Heart right ventricle (tissue), 16 donors: ENCODE measurements at places on chromosomes 11 and 22. TPM values are rescaled to one million over a fixed set of nuclear protein-coding genes. Genes with fewer than 3 reads are reported as not detected.

- H3K36me3 ChIP-seq, result no peaks in the 10 kb centered on the region
- no peak overlapping the region for H3K4me3 ChIP-seq
- H3K27me3 ChIP-seq, result no peaks in the 10 kb centered on the region
- no peak for DNase-seq
- no peak overlapping the region for H3K27ac ChIP-seq
Measured at GRCh38 chr11:126137136-126137535, 74.3 kb downstream of the RPUSD4 start.

ARHGAP20 gene
- 0.20 TPM for total RNA-seq

- H3K27ac ChIP-seq, result no peak overlapping the region
- H3K36me3 ChIP-seq, result no peaks in the 10 kb centered on the region
- peaks cover 31% of the 10 kb centered on the region for H3K27me3 ChIP-seq
- no peak overlapping the region for H3K4me3 ChIP-seq
- DNase-seq, result no peak
Measured at GRCh38 chr22:41968601-41969000, 642 bp upstream of the SEPTIN3 start.

GRCh38 chr22:38414009-38414395, 41.0 kb downstream of the KCNJ4 start:
- peaks cover 15% of the 10 kb centered on the region for H3K4me1 ChIP-seq
- no peak for DNase-seq
- H3K36me3 ChIP-seq, result no peaks in the 10 kb centered on the region
- no peaks in the 10 kb centered on the region for H3K27me3 ChIP-seq

GRCh38 chr11:95556011-95556341, 233.6 kb downstream of the FAM76B start:
- no peak overlapping the region for H3K4me3 ChIP-seq
- no peaks in the 10 kb centered on the region for H3K36me3 ChIP-seq
- H3K4me1 ChIP-seq, result no peaks in the 10 kb centered on the region
- no peaks in the 10 kb centered on the region for H3K27me3 ChIP-seq
- no peak for DNase-seq
- no peak overlapping the region for H3K27ac ChIP-seq

DNA sequence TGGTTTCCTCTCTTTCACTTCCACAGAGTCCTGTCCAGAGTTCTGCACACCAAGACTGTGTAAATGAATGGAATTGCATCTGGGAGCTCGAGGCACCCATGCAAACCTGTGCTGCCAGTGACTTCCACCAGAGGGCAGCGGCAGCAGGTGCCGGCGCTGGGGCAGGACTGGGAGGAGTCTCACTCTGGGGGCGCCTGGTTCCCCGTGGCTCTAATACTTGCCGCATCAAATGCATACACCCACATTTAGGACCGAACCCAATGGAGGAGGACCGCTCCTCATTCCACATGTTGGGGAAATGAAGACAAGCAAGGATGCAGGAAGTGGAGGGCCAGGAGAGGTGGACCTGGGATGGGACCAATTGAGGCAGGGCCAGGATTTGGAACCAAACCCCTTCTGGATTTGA, 1.1 kb upstream of the CD6 start:
- no peak overlapping the region for H3K4me3 ChIP-seq
- H3K27me3 ChIP-seq, result peaks cover 7% of the 10 kb centered on the region
- no peaks in the 10 kb centered on the region for H3K4me1 ChIP-seq
- no peaks in the 10 kb centered on the region for H3K36me3 ChIP-seq

INTS4 gene
- 18.4 TPM for total RNA-seq

GRCh38 chr22:37628830-37629229, 10.6 kb upstream of the SH3BP1 start:
- no peak overlapping the region for H3K4me3 ChIP-seq
- no peaks in the 10 kb centered on the region for H3K27me3 ChIP-seq
- DNase-seq, result no peak
- no peak overlapping the region for H3K27ac ChIP-seq
- H3K4me1 ChIP-seq, result peaks cover 26% of the 10 kb centered on the region

- H3K36me3 ChIP-seq, result no peaks in the 10 kb centered on the region
- no peak for DNase-seq
- H3K27ac ChIP-seq, result no peak overlapping the region
- H3K27me3 ChIP-seq, result no peaks in the 10 kb centered on the region
- H3K4me3 ChIP-seq, result no peak overlapping the region
Measured at GRCh38 chr11:38680166-38680565, 2082.1 kb upstream of the RAG2 start.

- DNase-seq, result no peak
- no peak overlapping the region for H3K4me3 ChIP-seq
- H3K27me3 ChIP-seq, result no peaks in the 10 kb centered on the region
- H3K27ac ChIP-seq, result no peak overlapping the region
Measured at GRCh38 chr11:133443206-133443747, 89.0 kb downstream of the OPCML start.

- H3K4me3 ChIP-seq, result peak overlapping the region; percentile 54
- no peaks in the 10 kb centered on the region for H3K36me3 ChIP-seq
- H3K27me3 ChIP-seq, result no peaks in the 10 kb centered on the region
- DNase-seq, result no peak
Measured at GRCh38 chr11:8081591-8082250, 710 bp downstream of the TUB start.

DNA sequence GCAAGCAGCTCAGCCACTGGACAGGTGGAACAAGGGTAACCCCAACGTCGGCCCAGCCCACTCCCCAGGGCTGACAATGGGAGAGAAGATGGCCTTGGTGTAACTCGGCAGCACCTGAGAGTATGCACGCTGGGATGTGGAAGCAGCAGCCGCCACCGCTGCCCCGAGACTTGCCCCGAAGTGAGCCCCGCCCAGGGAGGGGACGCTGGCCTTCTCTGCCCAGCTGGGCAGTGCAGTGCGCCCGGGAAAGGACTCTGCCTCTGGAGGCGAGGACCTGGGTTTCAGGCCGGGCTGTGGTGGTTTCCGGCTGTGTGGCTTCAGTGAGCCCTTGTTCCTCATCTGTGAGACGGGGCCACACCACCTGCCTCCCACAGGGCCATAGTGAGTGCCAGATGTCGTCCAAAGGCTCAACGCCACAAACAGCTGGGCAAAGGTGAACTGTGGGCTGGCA, 8.6 kb upstream of the POLDIP3 start:
- no peak for DNase-seq
- H3K36me3 ChIP-seq, result peaks cover 16% of the 10 kb centered on the region
- H3K4me1 ChIP-seq, result peaks cover 33% of the 10 kb centered on the region
- H3K27ac ChIP-seq, result peak overlapping the region; percentile 7
- no peaks in the 10 kb centered on the region for H3K27me3 ChIP-seq
- no peak overlapping the region for H3K4me3 ChIP-seq

GRCh38 chr11:93279851-93280347, 50.6 kb upstream of the DEUP1 start:
- H3K27me3 ChIP-seq, result no peaks in the 10 kb centered on the region
- H3K4me3 ChIP-seq, result no peak overlapping the region
- no peaks in the 10 kb centered on the region for H3K4me1 ChIP-seq
- no peak overlapping the region for H3K27ac ChIP-seq
- H3K36me3 ChIP-seq, result no peaks in the 10 kb centered on the region
- DNase-seq, result no peak

IRF7 gene
- total RNA-seq, result 17.5 TPM

MTNR1B gene
- not detected for total RNA-seq

DNA sequence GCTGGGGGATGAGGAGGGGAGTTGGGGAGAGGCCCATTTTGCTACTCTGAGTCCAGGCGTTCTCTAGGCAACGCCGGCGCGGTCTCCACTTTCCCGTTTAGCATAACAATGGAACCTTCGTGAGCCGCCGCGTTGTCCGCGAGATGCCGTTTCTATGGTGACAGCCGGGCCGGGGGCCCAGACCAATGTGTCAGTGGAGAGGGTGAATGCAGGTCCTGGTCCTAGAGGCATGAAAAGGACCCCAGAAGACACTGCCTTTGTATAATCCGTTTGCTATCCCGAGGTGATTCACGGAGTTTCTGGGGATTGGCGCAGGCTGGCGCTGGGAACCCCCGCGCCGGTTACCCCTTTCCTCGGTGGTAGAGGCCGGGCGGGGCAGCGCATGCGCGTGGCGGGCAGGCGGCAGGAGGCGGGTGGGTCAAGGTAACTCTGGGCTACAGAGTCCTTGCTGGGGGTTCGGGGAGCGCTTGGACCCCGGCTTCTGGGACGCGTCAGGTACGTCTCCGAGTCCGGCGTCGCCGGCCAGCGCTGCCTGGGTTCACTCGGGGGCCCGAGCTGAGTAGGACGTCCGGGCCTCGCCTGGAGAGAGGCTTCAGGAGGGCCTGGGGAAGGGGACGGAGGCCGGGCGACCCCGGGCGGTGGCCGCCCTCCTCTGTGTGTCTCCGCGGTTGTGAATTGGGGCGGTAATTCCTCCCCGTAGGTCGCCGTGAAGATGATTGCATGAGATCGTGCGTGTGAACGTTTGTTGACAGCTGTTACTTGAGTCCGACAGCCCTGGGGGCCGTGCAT, at the start of the genes CBY1 and FAM227A:
Gene CBY1 (plus strand): TSS at position 383 of the 789 bp plus-strand sequence. CDS start 11,417 bp downstream, outside the sequence.
Gene FAM227A (minus strand): TSS at position 137 of the 789 bp plus-strand sequence. CDS start 6,224 bp downstream, outside the sequence.
- peak within 1 kb of the TSS; percentile 95 for H3K27ac ChIP-seq
- H3K36me3 ChIP-seq, result no peaks in the 10 kb centered on the region
- H3K27me3 ChIP-seq, result no peaks in the 10 kb centered on the region
- peak within 1 kb of the TSS; percentile 74 for H3K4me3 ChIP-seq
- DNase-seq, result peak; percentile 88
- peaks cover 3% of the 10 kb centered on the region for H3K4me1 ChIP-seq

TREH gene
- total RNA-seq, result not detected

GTSE1 gene
- 0.17 TPM for total RNA-seq

DNA sequence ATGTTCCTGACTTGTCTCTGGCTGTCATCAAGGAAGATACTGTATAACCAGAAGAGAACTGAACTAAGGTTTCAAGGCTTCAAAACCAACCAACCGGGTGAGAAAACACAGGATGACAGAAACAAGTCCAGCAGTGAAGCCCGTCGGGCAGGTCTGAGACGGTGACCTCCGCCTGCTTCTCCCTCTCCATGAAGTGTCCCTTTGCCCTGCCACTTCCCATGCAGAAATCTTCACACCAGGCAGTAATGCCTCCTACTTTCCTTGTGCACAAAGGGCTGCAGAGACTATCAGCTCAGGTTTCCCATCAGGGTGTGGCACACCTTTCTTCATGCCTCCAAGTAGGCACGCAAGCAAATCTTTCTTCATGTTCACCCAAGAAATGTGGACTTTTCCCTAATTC, 24.2 kb downstream of the PRDM10 start:
- H3K4me1 ChIP-seq, result peaks cover 4% of the 10 kb centered on the region
- no peak for DNase-seq
- no peak overlapping the region for H3K4me3 ChIP-seq
- H3K27me3 ChIP-seq, result no peaks in the 10 kb centered on the region
- H3K36me3 ChIP-seq, result no peaks in the 10 kb centered on the region

MUC5B gene
- total RNA-seq, result not detected

- no peaks in the 10 kb centered on the region for H3K36me3 ChIP-seq
- H3K27me3 ChIP-seq, result no peaks in the 10 kb centered on the region
- no peak overlapping the region for H3K4me3 ChIP-seq
Measured at GRCh38 chr11:69374110-69374945, 80.4 kb downstream of the MYEOV start.

- peaks cover 42% of the 10 kb centered on the region for H3K4me1 ChIP-seq
- peaks cover 68% of the 10 kb centered on the region for H3K36me3 ChIP-seq
- no peak for DNase-seq
- H3K27me3 ChIP-seq, result no peaks in the 10 kb centered on the region
- H3K27ac ChIP-seq, result no peak overlapping the region
- no peak overlapping the region for H3K4me3 ChIP-seq
Measured at GRCh38 chr22:38712486-38713207, 6.9 kb downstream of the GTPBP1 start.

SHANK3 gene
- 19.9 TPM for total RNA-seq

LRRC32 gene
- 20.0 TPM for total RNA-seq

DNA sequence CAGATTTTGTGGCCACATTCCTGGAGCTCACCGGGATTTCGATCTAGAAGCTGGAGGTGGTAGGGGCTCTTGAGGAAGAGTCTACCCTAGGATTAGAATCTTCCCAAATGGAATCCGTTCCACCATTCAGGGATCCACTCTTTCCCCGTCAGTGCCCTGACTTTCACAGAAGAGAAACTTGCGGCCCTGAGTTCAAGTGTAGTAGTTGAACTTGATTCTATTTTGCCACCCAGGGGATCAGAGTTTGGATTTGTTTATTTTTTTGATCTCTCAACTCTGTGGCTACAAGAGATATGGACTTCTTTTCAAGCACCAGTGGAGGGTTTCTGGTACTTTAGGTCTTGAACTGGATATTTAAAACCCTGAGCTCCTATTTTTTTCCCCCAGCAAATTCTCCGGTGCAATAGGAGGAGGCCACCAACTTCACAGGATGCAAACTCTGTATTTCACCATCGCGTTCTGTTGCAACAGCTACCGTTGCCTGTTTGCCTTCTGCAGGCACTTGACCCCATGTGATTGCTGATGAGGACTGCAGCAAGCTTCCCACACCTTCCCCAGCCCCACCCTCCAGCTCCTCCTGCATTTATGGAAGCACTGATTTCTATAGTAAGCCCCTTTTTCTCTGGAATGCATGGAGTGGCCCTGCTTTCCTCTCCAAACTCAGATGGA, 14.8 kb upstream of the MRGPRF start:
- H3K27me3 ChIP-seq, result no peaks in the 10 kb centered on the region
- H3K4me3 ChIP-seq, result no peak overlapping the region
- DNase-seq, result no peak
- no peak overlapping the region for H3K27ac ChIP-seq

GRCh38 chr11:9802291-9802861, 138.5 kb downstream of the SWAP70 start:
- H3K27me3 ChIP-seq, result no peaks in the 10 kb centered on the region
- peaks cover 37% of the 10 kb centered on the region for H3K4me1 ChIP-seq
- H3K27ac ChIP-seq, result peak overlapping the region; percentile 84

- no peak overlapping the region for H3K4me3 ChIP-seq
- no peaks in the 10 kb centered on the region for H3K36me3 ChIP-seq
- DNase-seq, result no peak
Measured at GRCh38 chr11:93984936-93985335, 36.2 kb upstream of the HEPHL1 start.

GRCh38 chr11:47183031-47183856, 3.0 kb downstream of the PACSIN3 start:
- H3K27me3 ChIP-seq, result no peaks in the 10 kb centered on the region
- peak; percentile 33 for DNase-seq
- H3K4me1 ChIP-seq, result peaks cover 50% of the 10 kb centered on the region
- H3K27ac ChIP-seq, result peak overlapping the region; percentile 95
- no peaks in the 10 kb centered on the region for H3K36me3 ChIP-seq

PRR33 gene
- total RNA-seq, result 3.8 TPM

CARD18 gene
- not detected for total RNA-seq

GRCh38 chr11:126585774-126586491, 230.4 kb downstream of the ST3GAL4 start:
- no peaks in the 10 kb centered on the region for H3K36me3 ChIP-seq
- DNase-seq, result peak; percentile 51
- peaks cover 4% of the 10 kb centered on the region for H3K27me3 ChIP-seq
- no peak overlapping the region for H3K4me3 ChIP-seq
- H3K4me1 ChIP-seq, result peaks cover 15% of the 10 kb centered on the region

TLCD5 gene
- total RNA-seq, result 11.5 TPM
